ENCODE measurements at places on chromosomes 6 and 20. TPM values are rescaled to one million over a fixed set of nuclear protein-coding genes. Genes with fewer than 3 reads are reported as not detected.

DNA sequence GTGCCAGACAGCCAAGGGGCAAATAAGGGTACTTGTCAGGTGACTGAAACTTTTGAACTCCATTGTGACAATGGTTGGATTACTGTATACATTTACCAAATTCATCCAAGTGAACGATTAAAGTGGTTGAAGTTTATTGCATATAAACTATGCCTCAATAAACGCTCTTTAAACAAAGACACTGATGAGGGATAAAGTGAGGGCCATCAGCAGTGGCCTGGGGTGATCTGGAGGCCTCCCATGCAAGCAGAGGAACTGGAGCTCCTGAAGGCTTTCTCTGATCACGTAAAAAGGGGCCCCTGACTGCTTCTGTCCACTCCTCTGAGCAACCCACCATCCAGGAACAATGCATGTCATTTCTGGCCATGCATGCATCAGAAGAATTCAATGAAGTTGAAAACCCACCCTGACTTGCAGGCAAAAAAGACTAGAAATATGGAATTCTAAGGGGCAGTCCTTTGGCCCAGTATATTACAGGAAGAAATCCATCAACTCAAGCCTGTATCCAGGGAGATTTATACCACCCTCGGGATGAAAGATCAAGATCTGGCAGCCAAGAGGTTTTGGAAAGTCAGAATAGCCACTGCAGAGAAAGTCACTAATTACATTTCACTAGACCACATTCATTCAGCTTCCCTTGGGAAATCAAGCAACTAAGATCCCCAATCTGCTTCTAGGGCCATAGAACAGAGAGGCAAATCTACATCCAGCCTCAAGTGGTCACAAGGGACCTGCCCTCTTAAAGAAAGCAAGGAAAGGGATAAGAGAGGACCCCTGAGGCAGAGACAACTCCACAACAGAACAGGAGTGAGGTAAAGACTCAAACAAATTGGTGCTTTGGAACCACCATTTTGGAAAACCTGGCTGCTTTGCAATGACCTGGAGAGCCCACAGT is 31.7 kb upstream of the RAB22A start:
- DNase-seq = no peak
- no peak overlapping the region for H3K27ac ChIP-seq

GRCh38 chr6:73418081-73418741 is 23.6 kb downstream of the DDX43 start:
- H3K27me3 ChIP-seq = no peaks in the 10 kb centered on the region
- peaks cover 5% of the 10 kb centered on the region for H3K36me3 ChIP-seq
- no peak overlapping the region for H3K4me3 ChIP-seq
- no peak overlapping the region for H3K27ac ChIP-seq
- peaks cover 3% of the 10 kb centered on the region for H3K4me1 ChIP-seq
- peak; percentile 58 for DNase-seq

DNA sequence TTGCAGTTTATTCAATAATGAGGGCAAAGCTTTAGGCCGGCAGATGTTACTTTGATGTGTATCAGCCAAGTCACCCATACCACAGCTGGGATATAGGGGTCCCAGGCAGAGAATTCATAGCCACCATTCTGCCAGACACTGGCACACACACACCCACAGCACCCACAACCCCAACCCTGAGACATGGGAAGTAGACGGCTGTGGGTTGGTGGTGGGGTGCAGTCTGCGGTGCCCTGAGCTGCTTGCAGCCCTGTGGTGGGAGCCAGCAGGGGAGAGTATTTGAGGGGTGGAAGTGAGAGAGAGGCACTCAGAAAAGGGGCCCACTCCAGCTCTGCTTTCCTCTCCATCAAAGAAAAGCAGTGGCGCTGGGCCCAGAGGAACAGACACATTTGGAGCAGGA is 125.3 kb downstream of the FOXO3 start:
- no peaks in the 10 kb centered on the region for H3K27me3 ChIP-seq
- no peak for DNase-seq
- peaks cover 37% of the 10 kb centered on the region for H3K4me1 ChIP-seq
- no peak overlapping the region for H3K27ac ChIP-seq
- H3K36me3 ChIP-seq = peaks cover 9% of the 10 kb centered on the region
- H3K4me3 ChIP-seq = no peak overlapping the region

- H3K4me3 ChIP-seq = no peak overlapping the region
- no peak overlapping the region for H3K27ac ChIP-seq
- peaks cover 7% of the 10 kb centered on the region for H3K4me1 ChIP-seq
- peaks cover 23% of the 10 kb centered on the region for H3K36me3 ChIP-seq
Measured at GRCh38 chr20:1364106-1364505, 28.7 kb downstream of the FKBP1A start.

PCK1 gene
- total RNA-seq = not detected

C6orf15 gene
- total RNA-seq = not detected

NHSL1 gene
- 7.2 TPM for total RNA-seq

Data from IMR-90 (cell line).